Ureter (tissue), 1 donor: ENCODE measurements at places on chromosomes 6 and 20. TPM values are rescaled to one million over a fixed set of nuclear protein-coding genes. Genes with fewer than 3 reads are reported as not detected.

The GSTA2 gene
- total RNA-seq: not detected

The SYCP2L gene
- 0.26 TPM for total RNA-seq

The ZSCAN12 gene
- 11.1 TPM for total RNA-seq

The DEFB128 gene
- total RNA-seq: not detected

The BNIP5 gene
- total RNA-seq: not detected

The SOX18 gene
- 28.1 TPM for total RNA-seq
